ENCODE measurements at places on chromosomes 5 and 9.
A peak's percentile ranks its signal among the peaks of the same experiment; 100 is the strongest.

DNA sequence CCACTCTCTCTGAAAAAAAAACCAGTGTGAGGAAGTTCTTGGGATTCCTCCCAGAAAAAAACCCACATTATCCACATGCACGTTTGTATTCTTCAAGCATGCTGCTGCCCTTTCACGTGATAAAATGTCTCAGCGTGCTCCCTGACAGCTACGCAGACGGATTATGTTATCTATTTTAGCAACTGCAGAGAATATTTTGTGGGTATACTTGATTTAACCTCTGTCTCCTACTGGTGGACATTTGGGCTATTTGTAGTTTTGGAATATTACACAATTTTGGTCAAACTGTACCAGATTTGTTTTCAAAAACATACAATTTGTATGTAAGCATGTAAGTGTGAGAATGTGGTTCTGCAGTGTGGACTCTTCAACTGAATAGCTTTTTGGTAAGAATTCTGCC lies 10.7 kb downstream of the PRRC2B start:
- no peak for DNase-seq

- no peak for DNase-seq
Measured at GRCh38 chr5:172988276-172988675, 4.7 kb downstream of the ATP6V0E1 start.

DNA sequence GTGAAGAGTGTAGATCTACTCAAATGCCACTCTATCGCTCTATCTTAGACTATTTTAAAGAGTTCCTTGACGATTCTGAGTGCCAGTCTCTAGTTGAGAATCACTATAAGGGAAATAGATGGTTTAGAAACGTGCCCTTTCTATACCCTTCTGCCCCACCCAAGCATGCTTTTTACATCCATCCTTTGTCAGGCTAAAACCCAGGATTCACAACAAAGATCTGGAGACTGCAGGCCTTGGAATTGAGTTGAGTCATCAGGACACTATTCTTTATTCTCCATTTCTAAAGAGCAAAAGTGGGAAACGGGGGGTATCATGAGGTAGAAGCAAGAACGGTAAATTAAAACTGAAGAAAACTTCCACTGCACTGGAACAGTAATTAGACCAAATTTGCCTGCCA lies 48.7 kb downstream of the ELAVL2 start:
- DNase-seq = no peak

DNA sequence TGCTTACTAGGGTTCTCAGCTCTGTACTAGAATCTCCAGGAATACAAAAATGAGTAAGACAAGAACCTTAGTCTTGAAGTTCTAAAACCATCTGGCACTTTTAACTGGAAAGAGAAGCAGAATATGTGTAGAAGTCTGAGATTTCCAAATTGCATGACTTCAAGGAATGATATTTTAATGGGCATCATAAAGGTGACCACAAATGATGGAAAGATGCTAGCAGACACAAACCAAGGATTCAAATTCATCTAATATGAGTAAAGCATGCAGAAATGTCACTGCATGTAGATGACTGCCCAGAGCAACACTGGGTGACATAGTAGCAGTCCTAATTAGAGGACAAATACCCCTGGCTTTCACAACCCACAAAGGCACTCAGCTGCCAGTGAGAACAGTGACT lies 117.2 kb downstream of the RPS23 start:
- peak; percentile 44 for DNase-seq

- no peak for DNase-seq
Measured at GRCh38 chr5:19706776-19707175, 281.2 kb downstream of the CDH18 start.
